ENCODE measurements at places on chromosomes 7 and 10.

GRCh38 chr10:96619796-96620773 lies 33.3 kb upstream of the TM9SF3 start:
- DNase-seq, result no peak

DNA sequence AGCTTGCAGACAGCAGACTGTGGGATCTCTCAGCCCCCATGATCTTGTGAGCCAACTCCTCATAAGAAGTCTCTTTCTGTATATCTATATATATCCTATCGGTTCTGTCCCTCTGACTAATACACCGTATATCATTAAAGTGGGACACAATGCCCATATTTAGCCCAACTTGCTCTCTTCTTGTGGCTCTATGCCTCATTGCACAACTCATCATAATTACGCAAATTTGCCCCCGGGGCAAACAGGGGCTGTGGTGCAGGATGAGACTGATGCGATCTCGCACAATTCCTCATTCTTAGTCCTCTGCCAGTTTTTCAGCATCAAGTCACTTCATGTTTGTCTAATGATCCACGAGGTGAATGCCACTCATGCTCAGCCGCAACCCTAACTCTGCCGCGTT lies 183.2 kb downstream of the PRPF18 start:
- peak; percentile 63 for DNase-seq

DNA sequence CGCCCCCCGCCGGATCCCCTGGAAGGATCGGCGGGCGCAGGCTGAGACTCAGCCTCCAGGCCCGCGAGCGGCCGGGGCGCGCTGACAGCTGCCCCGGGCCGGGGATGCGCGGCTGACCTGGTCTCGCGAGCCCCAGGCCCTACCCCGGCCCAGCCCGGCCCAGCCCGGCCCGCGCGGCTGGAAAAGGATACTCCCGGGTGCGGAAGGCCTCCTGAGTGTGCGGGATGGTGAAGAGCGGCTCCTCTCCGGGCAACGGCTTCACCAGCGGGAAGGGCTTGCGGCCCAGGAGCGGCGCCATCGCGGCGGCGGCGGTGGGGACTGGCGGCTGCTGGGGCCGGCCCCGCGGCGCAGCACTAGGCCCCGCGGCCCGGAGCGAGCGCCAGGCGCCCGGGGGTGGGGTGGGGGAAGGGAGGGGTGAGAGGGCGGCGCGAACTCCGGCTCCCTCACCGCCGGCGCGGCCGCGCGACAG lies 423 bp downstream of the BAZ1B start:
- no peak for DNase-seq

- DNase-seq, result peak; percentile 90
Observed at GRCh38 chr7:34463830-34464229, 194.2 kb upstream of the NPSR1 start.

DNA sequence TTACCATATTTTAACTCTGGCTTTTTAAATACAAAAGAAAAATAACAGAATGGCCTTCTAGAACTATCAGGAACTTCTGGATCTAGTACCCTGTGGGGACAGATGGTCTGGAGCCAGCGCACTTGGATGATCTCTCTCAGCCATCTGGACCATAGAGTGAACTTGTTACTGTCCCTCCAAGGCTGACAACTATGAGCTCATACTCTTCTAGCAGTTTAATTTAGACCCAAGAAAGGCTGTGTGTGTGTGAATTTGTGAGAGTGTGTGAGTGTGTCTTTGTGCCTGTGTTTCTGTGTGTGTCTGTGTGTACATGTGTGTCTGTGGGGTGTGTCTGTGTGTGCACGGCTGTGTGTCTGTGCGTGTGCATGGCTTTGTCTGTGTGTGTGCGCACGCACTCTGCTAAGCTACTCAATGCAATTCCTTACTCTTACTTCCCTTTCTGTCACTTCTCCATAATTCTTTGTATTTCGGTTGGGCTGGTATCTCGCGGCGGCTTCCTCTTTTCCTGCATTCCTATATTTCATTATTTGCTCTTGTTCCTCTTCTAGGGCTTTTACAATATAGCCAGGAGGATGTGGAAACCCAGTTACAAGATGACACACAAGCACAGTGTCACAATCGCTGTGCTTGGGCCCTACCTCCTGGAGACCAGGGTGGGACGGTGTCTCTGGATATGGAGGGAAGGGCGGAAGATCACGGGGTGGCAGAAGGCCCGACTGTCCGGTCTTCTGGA lies 51.9 kb downstream of the IKZF1 start:
- no peak for DNase-seq

DNA sequence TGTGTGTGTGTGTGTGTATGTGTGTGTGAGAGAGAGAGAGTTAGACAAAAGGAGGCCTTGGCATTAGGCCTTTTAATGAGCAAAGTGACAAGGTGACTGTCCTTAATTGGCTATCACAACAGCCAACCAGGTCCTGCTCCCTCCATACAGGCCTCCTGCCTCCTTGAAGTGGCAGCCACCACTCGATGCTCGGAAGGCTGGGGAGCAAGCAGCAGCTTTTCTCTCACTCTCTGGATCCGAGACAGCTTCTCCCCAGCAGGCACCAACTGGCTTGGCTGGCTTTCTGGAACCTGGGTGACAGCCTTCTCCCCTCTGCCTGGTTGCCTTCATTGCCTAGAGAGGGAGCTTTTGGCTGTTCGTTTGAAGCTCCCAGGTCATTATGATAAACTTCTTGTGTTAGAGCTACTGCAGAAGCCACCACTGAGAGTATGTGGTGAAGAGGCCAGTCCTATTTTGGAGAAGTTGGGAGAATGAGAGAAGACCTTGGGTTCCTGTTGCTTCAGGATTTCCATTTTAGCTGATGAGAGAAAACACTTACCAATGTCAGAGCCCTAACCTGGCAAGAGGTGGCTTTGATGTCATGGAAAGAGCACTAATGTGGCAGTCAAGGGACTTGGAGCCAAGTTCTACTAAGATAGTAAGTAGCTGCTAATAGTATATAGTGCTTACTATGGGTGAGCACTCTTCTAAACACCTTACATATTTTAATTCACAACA lies 37.6 kb downstream of the RPS24 start:
- no peak for DNase-seq

GRCh38 chr10:101779544-101780186 lies 3.6 kb downstream of the NPM3 start:
- DNase-seq, result peak; percentile 68

GRCh38 chr7:158710651-158711102 lies 6.1 kb upstream of the NCAPG2 start:
- no peak for DNase-seq
